ENCODE measurements at places on chromosomes 12 and 14. TPM values are rescaled to one million over a fixed set of nuclear protein-coding genes. Genes with fewer than 3 reads are reported as not detected.

PTGER2 gene
- polyA plus RNA-seq = 12.9 TPM

GRCh38 chr14:50123062-50123461, 6.7 kb upstream of the VCPKMT start:
- no peak for DNase-seq
- H3K4me3 ChIP-seq = no peak overlapping the region
- H3K36me3 ChIP-seq = peaks cover 70% of the 10 kb centered on the region

- H3K27me3 ChIP-seq = no peaks in the 10 kb centered on the region
- H3K36me3 ChIP-seq = no peaks in the 10 kb centered on the region
- no peak overlapping the region for H3K4me3 ChIP-seq
- no peaks in the 10 kb centered on the region for H3K4me1 ChIP-seq
Measured at GRCh38 chr14:40464531-40464930, 1032.3 kb upstream of the FBXO33 start.

DNA sequence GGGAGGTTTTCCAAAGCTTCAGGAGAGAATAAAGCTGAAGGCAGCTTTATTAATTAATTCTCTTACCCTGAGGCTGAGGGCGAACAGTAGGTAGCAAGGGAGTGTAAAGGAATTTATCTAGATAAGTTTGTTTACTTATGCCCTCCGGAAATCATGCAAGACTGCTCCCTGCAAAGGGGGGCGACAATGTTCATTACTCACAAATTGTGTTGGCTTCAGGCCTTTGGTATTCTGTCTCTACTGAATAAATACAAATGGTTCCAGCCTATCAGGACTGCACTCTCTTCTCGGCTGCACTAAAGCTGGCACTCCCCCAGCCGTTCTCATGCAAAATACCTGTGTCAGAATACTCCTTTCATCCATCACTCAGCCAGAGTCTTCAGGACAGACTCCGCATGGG, 120.8 kb downstream of the PPHLN1 start:
- H3K27ac ChIP-seq = no peak overlapping the region
- no peak for DNase-seq
- H3K36me3 ChIP-seq = peaks cover 73% of the 10 kb centered on the region
- H3K4me3 ChIP-seq = no peak overlapping the region

FGF6 gene
- polyA plus RNA-seq = not detected

Measured in stomach (tissue), 19 donors.